ENCODE measurements at places on chromosomes 6 and 20.

- no peak for DNase-seq
These were observed 44.4 kb upstream of the LOC128125822 start for GRCh38 chr6:63527658-63528514.

- no peak for DNase-seq
These were observed 55.6 kb upstream of the BEND6 start for GRCh38 chr6:56899311-56899710.

DNA sequence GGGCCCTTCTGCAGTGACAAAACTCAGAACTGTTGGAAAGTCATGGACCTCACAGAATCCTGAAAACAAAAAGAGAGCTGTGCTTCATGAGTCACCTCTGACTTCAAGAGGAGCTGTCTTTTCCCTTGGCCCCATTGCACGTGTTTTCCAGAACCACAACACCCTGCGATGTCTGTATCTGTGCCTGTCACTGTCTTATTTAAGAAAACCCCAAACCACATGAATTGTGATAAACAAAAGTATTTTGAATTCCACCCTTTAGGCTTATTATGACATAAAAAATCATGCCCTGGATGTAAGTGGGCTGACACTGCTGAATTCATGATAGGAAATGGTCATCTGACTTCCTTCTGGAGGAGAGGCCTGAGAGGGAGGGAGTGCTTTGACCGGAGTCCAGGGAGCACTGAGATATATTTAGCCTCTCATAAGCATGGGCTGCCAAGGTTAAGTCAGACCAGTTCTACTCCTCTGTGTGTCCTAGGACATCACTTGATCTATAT is 96.4 kb upstream of the DUSP22 start:
- DNase-seq, result no peak

DNA sequence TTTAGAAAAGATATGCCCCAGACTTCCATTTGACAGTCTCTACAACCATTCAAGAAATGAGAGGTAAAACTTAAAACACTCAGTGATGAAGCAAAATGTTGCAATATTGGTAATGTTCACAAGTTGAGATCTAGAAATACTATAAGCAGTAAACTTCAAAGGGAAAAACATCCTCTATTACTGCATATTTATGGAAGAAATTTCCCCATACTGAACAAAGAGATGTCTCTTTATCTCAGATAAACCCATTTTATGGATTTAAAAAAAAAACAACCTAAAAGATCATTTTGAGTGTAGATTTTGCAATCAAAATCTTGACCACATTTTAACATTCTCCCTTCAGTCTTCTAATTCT is 177.8 kb upstream of the TAB2 start:
- DNase-seq, result no peak

GRCh38 chr6:117483004-117483644 is 650 bp downstream of the DCBLD1 start:
- DNase-seq, result peak; percentile 61

GRCh38 chr6:80872199-80872950 is 765.9 kb downstream of the BCKDHB start:
- DNase-seq, result no peak

- no peak for DNase-seq
These were observed 5.4 kb downstream of the NKX2-2 start for GRCh38 chr20:21508230-21509078.

GRCh38 chr6:109048670-109049415 is 45.8 kb downstream of the SESN1 start:
- no peak for DNase-seq

GRCh38 chr6:80939898-80940297 is 812.6 kb downstream of the TENT5A start:
- no peak for DNase-seq

- no peak for DNase-seq
These were observed 334.9 kb upstream of the JARID2 start for GRCh38 chr6:14910692-14911547.

- no peak for DNase-seq
These were observed 13.6 kb downstream of the GFOD1 start for GRCh38 chr6:13473768-13474165.

- no peak for DNase-seq
These were observed 237.6 kb downstream of the MMUT start for GRCh38 chr6:49225471-49225870.

- no peak for DNase-seq
These were observed 196.4 kb downstream of the PREX1 start for GRCh38 chr20:48631114-48632016.

DNA sequence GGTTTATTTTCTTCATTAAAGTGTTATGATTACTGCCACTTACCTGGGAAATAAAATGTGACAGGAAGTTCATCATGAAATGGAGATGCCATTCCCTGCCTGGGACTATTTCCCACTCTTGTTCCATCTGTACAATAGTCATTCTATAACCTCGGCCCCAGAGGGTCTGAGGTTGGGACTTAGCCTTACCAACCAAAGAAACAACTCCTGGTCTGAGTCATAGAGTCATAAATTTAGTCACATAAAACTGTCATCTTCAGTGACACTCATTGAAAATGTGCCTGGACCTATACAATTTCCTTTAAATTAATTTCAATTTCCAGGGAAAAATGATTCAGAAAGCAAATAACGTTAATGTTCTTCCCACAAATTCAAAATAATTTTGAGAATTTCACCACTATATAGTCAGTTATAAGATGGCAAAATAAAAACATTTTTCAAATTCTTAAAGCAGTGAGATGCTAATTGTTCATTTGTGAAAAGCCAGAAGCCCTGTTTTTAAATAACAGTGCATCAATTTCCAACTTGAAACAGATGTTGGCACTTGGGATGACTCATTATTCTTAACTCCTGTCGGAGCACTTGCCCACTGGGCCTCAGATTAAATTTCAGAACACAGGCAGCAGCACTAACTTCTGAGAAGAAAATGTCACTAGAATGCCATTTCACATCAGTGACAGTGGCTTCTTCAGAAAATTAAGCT is 201.2 kb upstream of the SMLR1 start:
- no peak for DNase-seq

GRCh38 chr6:10883312-10884244 is 1.7 kb upstream of the GCM2 start:
- DNase-seq, result peak; percentile 26

GRCh38 chr6:108661430-108661829 is 100.7 kb downstream of the FOXO3 start:
- no peak for DNase-seq

GRCh38 chr6:250676-251075 is 41.6 kb upstream of the DUSP22 start:
- DNase-seq, result no peak

DNA sequence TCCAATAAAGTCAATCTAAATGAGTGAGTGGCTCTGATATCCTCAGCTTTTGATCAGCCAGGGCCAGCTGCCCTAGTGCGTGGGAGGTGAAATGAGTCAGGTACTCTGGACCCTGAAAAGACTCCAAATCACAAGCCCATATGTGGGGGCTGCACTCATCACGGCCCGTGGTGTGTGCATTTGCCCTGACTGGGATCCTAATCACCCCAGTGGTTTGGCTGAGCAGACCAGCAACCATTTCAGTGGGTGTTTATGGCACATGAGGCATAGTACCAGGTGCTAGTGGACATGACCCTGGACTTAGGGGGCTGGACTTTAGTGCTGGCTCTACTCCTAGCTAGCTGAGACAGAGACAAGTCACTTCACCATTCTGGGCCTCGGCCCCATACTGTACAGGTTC is 39.4 kb downstream of the SCML4 start:
- DNase-seq, result no peak

DNA sequence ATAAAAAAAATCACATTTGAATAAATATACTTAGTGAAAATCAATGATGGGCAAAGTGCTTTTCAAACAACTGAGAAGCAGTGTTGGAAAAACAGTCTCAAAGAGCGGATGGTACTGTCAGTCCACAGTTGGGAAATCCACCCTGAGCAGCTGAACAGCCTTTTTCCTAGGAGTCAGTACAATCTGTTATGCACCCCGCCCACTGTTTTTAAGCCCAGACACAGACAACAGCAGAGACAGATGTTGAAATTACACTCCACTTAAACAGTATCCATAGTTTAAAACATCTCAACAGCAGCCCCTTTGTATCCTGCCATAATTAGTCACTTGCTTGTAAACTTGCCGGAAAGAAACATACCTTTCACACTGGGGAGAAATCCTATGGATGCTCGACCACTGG is 372 bp downstream of the KIAA0408 start:
- DNase-seq, result no peak

DNA sequence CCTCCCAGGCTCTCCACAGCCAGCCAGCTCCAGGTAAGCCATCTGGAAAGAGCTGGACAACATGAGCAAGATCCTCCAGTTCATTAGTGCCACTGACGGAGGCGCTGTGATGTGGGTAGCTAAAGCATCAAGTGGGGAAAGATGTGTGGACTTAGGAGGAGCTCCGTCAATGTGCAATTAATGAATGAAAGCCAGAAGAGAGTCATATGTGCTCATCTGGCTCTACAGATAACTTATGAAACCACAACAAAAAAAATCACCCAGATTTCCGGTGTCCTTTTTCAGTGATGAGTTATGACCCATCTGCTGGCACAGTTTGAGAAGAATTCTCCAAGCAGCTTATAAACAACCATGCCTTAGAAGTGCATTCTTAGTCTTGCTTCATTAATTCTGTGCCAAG is 311.7 kb upstream of the PLCB4 start:
- no peak for DNase-seq

GRCh38 chr20:10200330-10200729 is 18.3 kb upstream of the SNAP25 start:
- no peak for DNase-seq

DNA sequence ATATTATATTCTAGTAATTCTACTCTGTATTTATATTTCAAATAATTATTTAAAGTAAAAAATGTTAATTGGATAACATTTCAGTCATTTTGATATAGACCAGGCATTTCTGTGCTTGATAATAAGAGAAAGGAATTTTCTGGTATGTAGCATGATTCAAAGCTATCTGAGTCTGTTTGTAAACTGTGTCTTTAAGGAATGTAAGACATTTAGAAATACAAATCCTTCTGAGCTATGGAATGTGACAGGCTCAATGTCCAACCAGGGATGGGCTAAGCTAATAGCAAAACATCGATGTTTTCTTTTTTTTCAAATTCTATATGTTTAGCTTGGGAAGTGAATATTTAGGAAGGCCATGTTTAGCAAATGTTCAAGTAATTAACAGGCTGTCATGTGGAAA is 41.5 kb upstream of the FAM83B start:
- DNase-seq, result no peak

- peak; percentile 83 for DNase-seq
These were observed 11.4 kb downstream of the SYNGAP1 start for GRCh38 chr6:33430991-33431879.

GRCh38 chr6:128206610-128207426 is 306.0 kb upstream of the THEMIS start:
- DNase-seq, result no peak

GRCh38 chr6:144582939-144583613 is 297.9 kb downstream of the UTRN start:
- no peak for DNase-seq

GRCh38 chr6:100115407-100116101 is 121.5 kb upstream of the MCHR2 start:
- DNase-seq, result no peak

- no peak for DNase-seq
These were observed 81.2 kb downstream of the UNC5CL start for GRCh38 chr6:40957616-40958492.

DNA sequence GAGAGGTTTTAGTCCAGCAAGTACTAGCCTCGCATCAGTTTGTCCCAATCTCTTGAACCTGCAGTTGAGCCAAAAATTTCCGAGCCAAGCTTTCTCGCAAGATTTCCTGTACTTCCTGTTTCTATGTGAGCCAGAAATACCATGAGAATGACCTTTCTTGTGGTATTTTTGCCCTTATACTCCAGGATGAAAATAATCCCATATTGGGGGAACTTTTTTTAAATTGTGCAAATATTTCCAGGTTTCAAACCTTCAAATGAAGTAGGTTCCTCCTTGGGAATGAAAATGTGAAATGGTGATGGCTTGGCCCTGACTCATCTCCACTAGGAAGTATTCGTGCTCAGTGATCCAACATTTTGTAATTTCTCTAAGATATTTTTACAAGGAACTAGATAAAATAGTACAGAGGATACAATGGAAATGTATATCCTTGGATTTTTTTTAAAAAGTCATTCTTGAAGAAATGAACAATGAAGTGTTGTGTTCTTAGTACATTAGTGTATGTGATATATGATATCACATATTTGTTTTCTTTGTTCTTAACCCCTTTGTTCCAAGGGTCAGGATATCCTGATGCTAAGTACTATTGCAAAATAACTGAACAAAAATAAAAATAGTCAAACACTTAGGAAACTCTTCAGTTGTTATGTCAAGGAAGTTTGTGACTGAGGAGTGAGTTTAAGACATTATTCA is 184.0 kb downstream of the PDE7B start:
- DNase-seq, result no peak

Data from neuronal stem cell (in vitro differentiated cells).